ENCODE measurements at places on chromosomes 7 and 10.

- no peak for DNase-seq
These were observed 108.6 kb upstream of the GPR26 start for GRCh38 chr10:123557366-123558108.

DNA sequence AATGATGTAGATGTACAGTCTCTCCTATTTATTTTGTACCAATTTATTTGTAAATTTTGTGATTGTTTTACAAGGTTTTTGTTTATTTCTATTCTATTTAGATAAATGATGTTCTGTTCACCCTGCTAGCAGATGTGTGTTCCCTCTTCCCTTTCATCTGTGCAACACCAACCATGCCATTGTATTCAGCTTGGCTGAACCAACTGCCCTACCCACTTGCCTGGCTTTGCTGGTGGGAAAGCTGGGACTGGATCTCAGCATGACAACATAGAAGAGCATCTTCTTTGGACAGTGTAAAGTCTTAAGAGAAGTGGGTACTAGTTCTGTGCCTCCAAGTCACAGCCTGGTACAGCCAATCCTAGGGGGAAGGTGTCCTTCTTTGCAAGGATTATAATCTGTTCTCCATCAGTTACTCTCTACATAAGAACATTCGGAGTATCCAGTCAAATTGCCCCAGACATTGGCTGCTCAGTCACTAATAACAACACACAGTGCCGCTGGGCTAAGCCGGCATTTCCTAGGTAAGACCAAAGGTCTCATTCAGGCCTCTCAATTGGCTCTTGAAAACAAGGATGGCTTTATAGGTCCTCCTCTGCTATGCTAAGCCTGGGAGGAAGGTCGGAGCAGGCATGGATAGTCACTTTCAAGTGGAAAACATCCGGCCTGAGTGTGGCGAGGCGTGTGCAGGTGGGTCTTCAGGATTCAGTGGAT, 109.7 kb downstream of the NT5C2 start:
- DNase-seq: no peak

- no peak for DNase-seq
These were observed 118.0 kb upstream of the PCLO start for GRCh38 chr7:83280671-83281070.

DNA sequence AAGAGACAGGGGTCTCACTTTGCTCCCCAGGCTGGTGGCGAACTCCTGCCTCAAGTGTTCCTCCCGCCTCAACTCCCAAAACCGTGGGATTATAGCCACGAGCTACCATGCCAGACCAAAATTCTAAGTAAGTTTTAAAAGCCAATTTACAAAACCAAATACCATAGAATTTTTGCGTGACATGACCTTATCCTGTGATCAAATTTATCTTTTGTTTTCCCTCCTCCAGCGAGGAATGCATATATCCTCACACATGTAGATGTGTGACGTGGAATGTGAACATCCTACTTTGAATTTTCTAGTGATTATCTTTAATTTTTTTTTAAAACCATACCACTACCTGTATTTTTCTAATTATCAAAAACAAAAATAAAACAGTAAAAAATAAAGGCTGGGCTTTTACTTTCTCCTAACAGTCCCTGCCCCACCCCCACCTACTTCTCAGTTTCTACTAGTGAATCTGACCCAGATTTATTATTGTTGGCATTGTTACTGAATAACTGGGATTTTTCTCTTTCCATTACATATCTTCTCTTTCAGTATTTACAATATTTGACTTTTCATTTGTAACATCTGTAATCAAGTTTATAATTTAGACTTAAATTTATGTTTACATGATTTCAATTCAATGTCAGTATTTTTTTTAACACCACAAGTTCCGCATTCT, 26.0 kb downstream of the CYTH3 start:
- no peak for DNase-seq

- DNase-seq: no peak
These were observed 75.7 kb upstream of the CTBP2 start for GRCh38 chr10:125236091-125236490.

DNA sequence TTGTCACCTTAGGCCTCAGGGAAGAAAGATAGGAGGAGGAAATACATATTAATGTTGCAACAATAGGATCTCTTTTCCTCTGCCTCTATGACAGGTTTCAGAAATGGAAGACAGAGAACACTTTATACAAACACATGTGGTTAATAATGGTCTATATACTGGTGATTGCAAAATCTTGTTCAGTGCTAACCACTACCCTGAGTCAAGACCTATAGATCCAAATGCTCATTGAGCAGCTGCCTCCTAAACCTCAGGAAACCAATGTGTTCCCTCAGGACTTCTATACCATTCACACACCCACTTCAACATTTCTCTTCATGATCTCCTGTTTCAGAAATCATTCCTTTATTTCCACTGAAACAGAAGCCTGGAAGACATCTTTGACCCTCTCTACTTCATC, 32.5 kb upstream of the VWDE start:
- no peak for DNase-seq

DNA sequence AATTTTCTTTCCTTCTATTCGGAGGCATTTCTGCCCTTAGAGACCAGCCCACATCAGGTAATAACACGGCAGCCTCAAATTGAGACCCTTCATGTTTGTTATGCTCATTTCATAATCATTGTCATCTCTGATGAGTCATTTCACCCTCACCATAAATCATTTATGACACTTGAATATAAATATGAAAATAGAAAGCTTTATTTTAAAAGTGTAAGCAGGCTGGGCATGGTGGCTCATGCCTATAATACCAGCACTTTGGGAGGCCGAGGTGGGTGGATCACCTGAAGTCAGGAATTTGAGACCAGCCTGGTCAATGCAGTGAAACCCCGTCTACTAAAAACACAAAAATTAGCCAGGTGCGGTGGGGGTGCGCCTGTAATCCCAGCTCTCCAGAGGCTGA, 57.4 kb upstream of the EGFR start:
- DNase-seq: no peak

- no peak for DNase-seq
These were observed 241.6 kb upstream of the TCF7L2 start for GRCh38 chr10:112708461-112708860.

- no peak for DNase-seq
These were observed 34.4 kb upstream of the RSBN1L start for GRCh38 chr7:77661816-77662215.

GRCh38 chr7:20214921-20215669, 2.1 kb downstream of the MACC1 start:
- no peak for DNase-seq

DNA sequence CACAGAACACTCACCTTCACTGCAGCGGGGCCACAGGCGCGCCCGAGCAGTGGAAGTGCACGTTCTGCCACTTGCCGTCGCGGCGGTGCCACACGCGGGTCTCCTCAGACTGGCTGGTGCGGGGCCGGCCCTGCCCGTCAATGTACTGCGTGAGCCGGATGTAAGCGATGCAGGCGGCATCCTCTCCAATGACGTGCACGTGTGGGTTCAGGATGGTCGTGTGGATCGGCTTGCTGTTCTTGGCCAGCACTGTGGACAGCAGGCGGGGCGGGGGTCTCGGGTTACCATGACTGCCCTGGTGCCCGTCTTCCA, 19.2 kb downstream of the YKT6 start:
- DNase-seq: no peak

GRCh38 chr7:120691915-120692314, 166.0 kb downstream of the TSPAN12 start:
- no peak for DNase-seq

DNA sequence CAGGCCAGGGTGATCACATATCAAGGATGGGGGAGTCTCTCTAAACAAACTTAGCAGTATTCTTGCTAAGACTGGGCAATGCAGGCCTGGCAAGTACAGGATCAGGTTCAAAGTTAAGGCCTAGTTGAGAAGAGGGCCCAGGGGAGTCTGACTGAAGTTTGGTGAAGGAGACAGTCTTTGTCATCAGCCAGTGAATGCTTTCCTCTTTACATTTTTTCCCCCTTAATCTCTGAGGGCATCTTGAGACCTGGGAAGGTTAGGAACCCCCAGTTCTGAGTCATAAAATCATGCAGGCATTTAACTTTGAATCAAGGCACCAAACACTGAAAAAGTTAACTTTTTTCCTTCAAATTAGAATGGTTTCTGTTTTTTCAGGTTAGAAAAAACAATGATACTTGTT, 311.5 kb downstream of the REEP3 start:
- no peak for DNase-seq

DNA sequence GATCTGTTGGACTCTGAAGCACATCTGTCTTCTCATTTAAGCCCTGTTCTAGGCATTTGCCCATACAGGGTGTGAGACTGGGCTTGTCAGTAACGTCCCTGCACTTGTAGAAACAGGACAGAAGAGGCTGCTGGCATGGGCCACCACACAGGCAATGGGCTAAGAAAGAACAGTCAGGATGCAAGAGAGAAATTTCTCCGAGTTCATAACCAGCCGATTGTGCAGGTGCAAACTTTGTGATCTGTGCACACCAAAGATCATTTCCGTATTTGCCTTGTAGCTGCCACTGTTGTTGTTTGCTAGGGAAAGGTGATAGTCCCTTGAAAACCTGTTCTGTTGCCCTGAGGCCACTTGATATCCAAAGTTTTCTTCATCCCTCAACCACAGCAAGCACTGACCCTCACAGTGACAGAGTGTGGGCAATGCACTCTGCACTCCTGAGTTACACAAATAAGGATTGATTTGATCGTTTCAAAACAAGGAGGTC, 20.3 kb downstream of the KLF6 start:
- DNase-seq: no peak

DNA sequence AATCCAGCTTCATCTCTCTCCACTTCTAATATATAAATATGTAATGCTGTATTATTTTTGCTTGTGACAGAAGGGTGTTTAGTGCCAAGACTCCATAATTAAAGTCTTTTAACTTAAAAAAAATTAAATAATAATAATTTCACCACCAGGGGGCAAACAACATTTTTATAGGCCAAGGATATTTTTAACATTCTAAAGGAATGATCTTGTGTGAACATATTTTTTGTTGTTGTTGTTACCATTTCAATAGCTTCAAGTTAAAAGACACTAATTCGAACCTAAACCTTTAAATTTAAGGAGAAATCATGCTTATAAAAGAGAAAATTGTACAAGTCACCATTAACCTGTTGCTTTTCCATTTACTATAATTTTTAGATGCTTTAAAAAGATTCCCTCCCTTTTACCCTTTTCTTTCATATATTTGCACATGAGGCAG, 7.5 kb upstream of the DNAJC1 start:
- no peak for DNase-seq

GRCh38 chr7:47074702-47075153, 507.2 kb downstream of the TNS3 start:
- no peak for DNase-seq

DNA sequence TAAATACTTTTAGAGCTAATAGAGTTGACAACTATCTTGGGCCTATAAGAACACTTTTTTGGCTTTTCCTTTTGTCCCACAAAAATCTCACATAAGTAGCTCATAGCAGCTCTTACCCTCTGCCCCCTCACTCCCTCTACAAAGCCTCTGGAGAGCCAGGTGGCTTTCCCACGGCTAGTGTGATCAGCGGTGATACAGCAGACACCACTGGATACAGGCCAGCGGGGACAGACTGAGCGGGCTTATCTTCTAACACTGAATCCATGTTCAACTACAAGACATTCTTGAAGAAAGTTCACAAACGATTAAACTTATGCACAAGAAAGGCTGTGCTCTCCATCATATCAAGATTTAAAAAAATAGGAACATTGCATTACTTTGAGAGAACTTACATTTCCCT, 377.2 kb downstream of the PARD3 start:
- DNase-seq: no peak

DNA sequence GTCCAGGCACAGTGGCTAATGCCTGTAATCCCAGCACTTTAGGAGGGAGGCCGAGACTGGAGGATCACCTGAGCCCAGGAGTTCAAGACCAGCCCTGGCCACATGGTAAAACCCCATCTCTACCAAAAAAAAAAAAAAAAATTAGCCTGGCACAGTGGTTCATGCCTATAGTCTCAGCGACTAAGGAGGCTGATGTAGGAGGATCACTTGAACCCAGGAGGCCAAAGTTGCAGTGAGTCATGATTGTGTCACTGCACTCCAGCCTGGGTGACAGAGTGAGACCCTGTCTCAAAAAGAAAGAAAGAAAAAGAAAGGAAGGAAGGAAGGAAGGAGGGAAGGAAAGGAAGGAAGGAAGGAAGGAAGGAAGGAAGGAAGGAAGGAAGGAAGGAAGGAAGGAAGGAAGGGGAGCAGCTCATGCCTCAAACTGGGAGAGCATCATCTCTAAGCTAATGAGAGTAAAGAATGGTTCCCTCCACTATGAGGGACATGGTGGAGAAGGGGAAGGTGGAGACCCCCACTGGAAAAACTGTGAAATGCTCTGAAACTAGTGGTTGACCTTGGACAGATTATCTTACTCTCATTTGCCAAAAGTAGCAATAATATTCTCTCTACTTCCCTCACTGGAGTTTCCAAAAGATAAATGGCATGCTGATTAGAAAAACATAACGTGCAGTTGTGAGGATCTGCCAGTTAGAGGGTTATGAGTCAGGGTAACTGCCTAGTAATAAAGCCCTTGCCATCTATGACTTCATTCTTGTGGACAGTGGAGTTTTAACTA, 16.8 kb downstream of the GIMAP5 start:
- no peak for DNase-seq

DNA sequence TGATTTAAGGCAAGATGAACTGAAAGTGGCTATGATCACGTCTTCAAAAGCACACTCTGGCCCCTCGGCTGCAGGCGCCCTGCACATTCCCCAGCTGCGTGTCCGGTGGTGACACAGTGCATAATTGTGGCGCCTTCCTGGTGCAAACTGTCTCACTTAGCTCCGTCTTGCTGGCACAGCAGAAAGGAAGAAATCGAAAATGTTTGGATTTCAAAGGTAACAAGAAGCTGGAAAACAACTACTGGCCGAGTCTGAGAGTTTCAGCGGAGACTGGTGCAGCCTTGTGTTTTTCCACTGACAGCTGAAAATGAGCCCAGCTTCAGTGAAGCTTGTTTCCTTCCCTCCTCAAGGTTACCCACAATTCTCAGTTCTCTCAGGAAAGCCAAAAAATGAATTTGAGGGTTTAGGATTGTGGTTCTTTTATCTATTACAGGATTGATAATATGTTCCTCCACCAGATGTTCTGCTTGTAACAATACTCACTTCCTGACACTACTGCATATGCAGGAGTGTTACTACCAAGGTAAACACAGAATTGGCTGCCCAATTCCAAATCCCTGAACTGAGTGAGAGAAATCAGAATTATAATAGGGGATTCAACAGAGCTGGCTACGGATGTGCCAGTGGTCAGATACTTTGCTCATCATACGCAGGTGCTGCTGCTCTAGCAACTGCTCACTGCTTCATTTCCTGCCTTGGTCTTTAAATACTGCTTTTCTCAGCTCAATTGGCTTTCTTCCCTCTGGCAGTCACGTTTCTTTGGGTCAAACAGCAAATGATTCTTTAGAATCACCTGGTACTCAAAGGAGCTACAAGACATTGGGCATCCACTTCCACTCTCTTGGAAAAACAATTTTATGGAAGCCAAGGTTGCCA, 63.7 kb downstream of the TRUB1 start:
- DNase-seq: no peak

DNA sequence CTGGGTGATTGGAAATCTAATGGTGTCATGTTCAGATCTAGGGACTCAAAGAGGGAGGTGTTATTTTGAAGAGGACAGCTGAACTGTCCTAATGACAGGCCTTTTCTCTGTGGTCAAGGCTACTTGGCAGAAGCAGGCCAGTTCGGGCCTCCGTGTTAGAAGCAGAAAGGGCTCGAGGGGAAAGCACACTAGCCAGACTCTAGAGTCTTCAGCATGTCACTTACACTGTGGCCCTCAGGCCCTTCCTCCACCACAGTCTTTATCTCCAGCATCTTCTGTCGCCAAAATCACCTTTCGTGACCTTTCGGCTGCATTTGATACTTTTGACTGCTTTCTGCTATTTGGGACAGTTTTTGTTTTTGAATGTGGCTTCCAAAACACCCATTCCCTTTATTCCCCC, 123.3 kb downstream of the CNNM2 start:
- no peak for DNase-seq

- DNase-seq: no peak
These were observed 72.8 kb downstream of the SHOC2 start for GRCh38 chr10:110992006-110992800.

Measured in SIG-M5 (cell line).